ENCODE measurements at places on chromosomes 11 and 22.

- DNase-seq: no peak
Measured at GRCh38 chr11:125272821-125273220, 108.3 kb downstream of the PKNOX2 start.

- DNase-seq: no peak
Measured at GRCh38 chr22:30206944-30207343, 39.6 kb downstream of the LIF start.

GRCh38 chr11:9052316-9052715 lies 39.1 kb downstream of the SCUBE2 start:
- DNase-seq: no peak

DNA sequence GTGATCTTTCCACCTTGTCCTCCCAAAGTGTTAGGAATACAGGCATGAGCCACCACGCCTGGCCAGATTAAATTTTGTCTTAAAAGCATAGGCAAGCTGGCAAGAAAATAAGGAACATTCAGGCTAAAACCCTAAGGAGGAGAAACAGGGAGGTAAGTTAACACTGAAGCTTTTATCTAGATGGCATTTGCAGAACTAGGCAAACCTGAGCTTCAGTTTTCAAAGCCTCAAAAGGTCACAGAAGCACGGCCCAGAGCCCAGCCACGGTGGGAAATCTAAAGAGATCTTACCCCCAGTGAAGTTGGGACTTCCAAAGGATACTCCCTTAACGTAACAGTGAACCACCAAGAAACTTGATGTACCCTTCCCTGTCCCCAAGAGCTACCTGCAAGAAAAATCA lies 28.4 kb downstream of the PC start:
- no peak for DNase-seq

DNA sequence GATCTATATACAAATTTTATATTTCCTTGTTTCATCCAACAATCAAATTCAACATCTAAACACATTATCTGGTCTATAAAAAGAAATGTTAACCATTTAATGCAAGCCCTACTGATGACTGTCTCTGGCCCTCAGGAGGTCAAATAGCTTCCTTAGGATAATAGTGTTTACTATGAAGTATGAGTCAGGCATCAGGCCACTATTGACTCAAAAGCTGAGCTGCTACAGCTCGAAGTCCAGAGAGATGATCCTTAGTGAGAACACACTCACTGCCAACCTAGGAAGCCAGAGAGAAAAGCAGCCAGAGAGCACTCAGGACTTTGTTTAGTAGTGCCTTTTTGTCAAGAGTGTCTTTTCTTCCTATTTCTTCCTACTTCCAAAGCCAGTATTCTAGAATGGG lies 171.8 kb downstream of the SOX6 start:
- DNase-seq: no peak

GRCh38 chr11:92506809-92507336 lies 282.3 kb downstream of the FAT3 start:
- DNase-seq: no peak

GRCh38 chr22:40024201-40025061 lies 29.7 kb downstream of the FAM83F start:
- peak; percentile 51 for DNase-seq

GRCh38 chr11:17500673-17501072 lies 24.0 kb upstream of the ABCC8 start:
- DNase-seq: no peak

- no peak for DNase-seq
Measured at GRCh38 chr11:93089474-93090102, 108.2 kb downstream of the SLC36A4 start.

DNA sequence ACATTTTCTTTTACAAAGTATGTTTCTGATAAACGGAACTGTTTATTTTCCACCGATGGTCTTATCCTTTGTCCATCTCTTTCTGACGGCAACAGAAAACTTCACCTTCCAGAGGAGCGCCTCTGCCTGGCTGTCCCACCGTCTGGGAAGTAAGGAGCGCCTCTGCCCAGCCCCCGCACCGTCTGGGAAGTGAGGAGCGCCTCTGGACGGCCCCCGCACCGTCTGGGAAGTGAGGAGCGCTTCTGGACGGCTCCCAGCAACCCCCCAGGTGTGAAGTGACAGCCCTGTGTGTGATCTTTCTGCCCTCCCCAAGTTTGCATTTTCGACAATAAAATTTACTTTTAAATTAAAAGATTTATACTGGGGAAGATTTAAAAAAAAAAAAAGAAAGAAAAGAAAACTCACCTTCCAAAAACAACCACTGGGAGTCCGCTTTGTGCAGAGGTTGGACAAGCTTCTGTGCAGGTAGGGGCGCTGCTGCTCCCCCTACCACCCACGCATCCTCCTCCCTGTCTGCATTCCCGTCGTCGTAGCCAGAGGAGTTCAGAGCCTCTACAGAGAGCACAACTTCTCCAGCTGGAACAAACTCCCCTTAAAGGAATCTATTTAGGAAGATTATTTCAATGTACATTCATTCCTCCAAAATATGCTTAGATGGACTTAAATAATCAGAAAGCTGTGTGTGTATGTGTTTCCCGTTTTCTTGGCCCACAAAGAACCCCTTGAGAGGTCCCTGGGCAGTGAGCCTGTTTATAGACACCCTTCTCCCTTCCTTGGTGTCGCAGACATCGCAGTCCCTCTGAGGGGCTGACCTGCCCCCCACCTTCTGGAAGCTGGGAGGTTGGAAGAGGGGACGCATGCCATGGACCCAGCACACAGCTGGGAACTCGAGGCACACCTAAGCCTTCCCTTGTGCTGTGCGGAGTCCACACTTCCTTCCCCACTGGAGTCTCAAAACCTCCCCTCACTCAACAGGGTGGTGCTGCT lies 849 bp upstream of the APOBEC3B start:
- DNase-seq: no peak

- DNase-seq: no peak
Measured at GRCh38 chr11:112132737-112133136, 31.2 kb downstream of the IL18 start.

GRCh38 chr22:36387709-36387958 lies 133 bp downstream of the MYH9 start:
- no peak for DNase-seq

- DNase-seq: no peak
Measured at GRCh38 chr11:121291896-121292494, 576 bp upstream of the SC5D start.

- DNase-seq: no peak
Measured at GRCh38 chr22:37148742-37149665, 712 bp downstream of the IL2RB start.

GRCh38 chr11:126392633-126393013 lies 37.1 kb downstream of the ST3GAL4 start:
- no peak for DNase-seq

DNA sequence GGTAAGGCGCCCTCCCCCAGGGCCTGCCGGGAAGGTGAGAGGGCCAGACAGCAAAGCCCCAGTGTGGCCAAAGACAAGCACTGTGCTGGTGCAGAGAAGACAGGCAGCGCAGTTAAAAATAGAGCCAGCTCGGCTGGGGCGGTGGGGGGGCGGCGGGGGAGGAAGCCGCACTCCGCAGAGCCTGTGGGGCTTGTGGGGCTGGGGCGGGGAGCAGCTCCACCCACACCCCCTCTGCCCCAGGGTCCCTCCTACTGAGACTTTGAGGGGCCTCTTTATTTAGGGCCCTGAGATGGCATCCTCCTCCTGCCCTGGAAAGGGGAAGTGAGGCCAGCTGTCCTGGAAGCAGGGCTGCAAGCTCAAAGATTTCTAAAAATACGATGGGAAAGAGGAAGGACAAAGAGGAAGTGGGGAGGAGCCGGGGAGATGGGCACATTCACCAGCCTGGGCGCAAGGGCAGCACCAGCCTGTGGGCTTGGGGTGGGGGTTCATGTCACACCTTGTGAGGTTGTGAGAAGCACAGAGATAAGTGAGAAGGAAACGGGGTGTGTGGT lies 2.6 kb downstream of the CYTH4 start:
- DNase-seq: peak; percentile 46

- DNase-seq: no peak
Measured at GRCh38 chr22:33389936-33390335, 331.8 kb upstream of the SYN3 start.

DNA sequence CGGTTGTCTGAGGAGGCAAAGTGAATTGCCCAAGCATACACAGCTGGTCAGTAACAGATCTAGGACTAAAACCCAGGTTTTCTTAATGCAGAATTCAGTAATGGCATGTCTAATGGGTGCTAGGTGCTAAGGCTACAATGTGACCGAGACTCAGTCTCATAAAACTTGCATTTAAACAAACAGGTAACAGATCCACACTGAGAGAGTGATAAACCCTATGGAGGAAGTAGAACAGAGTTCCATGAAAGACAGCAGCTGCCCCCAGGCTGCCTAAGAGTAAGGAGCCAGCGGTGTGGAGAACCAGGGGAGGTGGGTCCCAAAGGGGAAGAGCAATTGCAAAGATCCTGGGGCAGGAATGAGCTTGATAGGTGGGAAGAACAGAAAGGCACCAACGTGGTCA lies 27.3 kb downstream of the MMP13 start:
- no peak for DNase-seq

GRCh38 chr11:4093519-4094347 lies 866 bp upstream of the RRM1 start:
- DNase-seq: no peak

DNA sequence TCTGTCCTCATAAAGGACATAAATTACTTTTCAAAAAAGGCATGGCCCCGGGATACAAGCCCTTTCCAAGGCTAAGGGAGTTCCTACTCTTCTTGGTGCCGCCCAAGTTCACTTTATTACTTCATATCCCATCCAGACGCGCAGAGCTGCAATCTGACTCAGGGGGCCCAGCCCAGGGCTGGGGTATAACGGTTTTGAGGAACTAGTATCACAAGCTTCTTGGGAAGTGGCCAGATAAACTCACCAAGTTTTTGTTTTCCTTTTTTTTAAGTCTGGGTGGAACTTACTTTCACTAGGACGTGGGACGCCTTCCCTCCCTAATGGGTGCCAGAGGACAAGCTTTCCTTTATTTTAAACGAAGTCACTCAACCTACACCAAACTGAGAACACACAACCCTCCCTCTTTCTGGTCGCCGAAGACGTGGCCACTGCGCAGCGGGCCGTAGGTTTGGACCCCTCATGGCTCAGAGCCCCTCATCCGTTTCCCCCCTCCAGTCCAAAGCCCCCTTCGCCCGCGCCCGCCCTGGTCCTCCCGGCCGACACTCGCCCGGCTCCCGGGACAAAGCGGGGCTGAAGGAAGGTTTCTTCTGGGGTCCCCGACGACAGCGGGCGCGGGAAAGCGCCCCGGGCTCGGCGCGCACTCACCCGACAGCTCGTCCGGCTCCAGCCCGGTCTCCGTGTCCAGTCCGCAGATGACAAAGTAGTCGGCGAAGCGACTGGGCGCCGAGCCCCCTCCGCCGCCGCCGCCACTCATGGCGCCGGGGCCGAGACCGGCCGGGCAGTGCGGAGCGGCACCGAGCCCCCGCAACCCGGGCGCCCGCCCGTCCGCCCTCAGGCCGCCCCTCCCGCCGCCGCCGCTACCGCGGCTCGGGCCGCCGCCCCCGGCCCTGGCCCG lies 587 bp downstream of the DENND5A start:
- DNase-seq: peak; percentile 25

DNA sequence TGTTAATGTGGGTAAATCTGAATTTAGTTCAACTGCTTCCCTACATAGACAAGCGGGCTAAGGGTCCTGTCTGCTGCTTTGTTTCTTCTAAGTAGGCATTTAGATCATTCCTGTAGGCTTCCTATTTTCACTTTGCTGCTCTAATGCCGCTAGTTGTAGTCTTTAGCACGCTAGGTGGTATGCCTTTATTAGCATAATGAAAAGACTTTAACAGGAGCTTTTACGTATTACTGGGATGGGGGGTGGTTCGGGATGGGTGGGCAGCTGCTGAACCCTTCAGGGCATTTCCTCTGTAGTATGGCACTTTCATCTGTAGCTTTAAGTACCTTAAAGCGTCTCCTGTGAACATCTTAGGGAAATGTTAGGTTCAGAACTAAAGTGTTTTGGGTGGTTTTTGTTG lies 85.3 kb downstream of the GGT1 start:
- DNase-seq: no peak

GRCh38 chr11:6735306-6735705 lies 36.5 kb downstream of the OR2AG2 start:
- DNase-seq: no peak

DNA sequence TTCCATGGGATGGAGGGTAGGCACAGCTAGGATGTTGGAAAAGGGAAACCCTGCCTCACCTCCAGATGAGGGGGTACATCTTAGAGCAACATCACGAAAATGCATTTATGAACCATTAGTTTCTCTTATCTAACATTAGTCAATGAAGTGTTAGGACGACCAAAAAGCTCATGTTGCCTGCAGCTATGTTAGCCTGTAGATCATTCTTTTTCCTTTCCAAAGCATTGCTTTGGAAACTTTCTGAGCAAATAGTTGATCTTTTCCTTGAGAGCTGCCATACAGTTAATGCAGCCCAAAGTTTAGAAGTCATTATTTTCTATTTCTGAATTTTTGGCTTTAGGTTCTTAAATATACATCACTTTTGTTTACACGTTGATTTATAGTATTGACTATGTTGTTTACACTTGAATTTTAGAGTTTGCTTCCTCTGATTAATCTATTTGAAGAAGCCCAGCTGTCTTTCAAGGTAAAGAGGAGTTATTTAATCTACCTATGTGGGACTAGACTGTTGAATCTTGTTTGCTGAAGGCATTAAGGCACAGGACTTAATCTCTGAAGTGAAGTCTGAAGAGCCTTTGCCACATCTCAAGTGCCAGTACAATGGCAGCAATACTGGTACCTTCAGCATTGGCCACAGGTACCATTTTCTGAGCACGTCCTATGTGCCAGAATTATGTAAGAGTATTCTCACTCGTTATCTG lies 11.0 kb downstream of the POU2AF3 start:
- DNase-seq: no peak

- DNase-seq: no peak
Measured at GRCh38 chr11:125514336-125515101, 18.5 kb upstream of the FEZ1 start.

DNA sequence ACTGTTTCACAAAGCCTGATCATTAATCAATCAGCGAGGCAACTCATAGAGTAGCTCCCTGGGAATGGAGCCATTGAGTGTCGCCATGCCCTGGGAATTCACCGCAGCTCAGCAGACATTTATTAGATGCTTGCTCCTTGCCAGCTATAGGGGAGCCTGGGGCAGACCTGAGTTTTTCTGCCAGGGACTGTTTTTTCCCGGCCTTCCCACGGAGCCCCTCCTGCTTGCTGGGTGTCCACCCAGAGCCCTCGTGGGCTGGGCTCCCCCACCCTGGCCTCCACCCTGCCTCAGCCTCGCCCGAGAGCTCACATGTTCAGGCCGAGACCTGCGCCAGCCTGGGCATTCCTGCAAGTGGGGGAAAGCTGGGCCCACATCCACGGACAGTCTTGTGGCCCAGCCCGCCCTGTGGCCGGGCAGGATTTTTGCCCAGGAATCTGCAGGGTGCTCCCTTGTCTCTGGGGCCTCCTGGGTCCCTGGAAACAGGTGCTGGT lies 64.9 kb downstream of the SMIM38 start:
- no peak for DNase-seq

GRCh38 chr11:17649696-17650095 lies 69.7 kb upstream of the MYOD1 start:
- DNase-seq: no peak

- DNase-seq: no peak
Measured at GRCh38 chr22:35310556-35311550, 11.2 kb downstream of the TOM1 start.

Measured in T-helper 1 cell (primary cell).